Stimulated activated CD8-positive, alpha-beta memory T cell treated with anti-CD3 and anti-CD28 coated beads, Interleukin-2, amount 100 ng/mL, for 1 hour (primary cell): ENCODE measurements at places on chromosomes 2 and 18.

DNA sequence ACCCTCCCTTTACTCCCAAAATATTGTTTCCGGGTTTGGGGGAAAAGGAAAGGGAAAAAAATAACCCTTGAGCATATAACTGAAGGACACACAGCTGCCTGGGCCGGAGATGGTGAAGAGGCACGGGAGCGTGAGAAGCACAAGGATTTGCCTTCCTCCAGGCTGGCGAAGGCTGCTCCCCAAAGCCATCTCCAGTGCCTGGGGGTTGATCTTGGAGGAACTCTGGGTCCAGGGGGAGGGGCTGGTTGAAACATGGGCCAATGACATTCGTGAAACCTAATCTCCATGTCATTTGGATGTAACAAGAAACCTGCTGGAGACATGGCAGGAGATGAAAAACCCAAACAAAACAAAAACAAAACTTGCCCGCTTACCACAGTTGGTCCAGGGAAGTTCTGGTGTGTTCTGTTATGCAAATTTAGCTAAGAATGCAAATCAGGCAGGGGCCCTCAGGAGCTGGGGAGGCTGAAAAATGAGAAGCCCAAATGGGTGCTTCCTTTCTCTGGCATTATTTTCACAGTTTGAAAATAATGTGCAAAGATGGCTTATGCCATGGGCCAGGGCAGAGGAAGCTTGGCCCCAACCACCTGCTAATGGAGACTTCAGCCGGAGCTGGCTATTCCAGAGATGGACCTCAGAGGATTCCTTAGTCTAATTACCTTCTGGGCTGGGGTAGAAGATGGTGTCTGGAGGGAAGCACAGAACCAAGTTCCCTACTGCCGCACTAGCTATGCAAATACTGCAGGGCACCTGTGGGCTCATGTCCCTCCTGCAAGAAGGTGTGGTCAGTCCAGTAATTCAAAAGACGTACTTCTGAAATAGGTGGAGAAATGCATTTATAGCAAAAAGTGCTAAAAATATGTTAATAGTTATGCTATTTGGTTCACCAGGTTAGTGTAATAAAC lies 180.9 kb downstream of the BCL2 start:
- no peak for DNase-seq

DNA sequence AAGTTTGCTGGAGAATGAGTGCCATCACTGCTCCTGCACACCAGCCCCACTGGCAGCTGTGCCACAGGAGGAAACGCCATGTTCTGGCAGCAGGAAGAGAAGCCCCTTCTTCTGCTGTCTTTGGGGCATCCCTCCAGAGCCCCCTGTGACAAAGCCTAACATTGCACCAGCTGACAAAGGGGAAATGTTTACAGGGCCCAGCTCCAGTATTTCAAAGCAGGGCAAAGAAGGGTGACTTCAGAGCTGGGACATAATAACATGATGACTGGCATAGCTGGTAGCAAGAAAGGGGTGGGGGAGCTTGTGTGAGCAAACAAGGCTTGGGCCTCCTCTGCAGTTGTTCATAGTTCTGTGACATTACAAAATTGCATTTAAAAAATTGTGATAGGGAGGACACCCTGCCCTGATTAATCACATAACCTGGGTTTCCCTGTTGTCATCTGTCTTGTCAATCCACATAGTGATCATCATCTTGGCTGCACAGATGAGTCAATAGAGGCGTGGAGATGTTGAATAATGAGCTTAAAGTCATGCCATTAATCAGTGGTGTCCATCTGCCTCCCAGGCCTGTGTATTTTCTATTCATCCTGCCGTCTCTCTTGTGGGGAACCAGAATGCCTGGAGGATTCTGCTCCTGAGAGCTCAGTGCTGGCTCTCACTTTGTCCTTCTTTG lies 29.1 kb upstream of the PDIA6 start:
- no peak for DNase-seq

GRCh38 chr2:232761301-232761907 lies 15.0 kb downstream of the KCNJ13 start:
- no peak for DNase-seq

GRCh38 chr2:36403675-36404230 lies 48.2 kb downstream of the CRIM1 start:
- DNase-seq = no peak

- no peak for DNase-seq
These were observed 240.2 kb downstream of the KCNS3 start for GRCh38 chr2:18118703-18119102.

DNA sequence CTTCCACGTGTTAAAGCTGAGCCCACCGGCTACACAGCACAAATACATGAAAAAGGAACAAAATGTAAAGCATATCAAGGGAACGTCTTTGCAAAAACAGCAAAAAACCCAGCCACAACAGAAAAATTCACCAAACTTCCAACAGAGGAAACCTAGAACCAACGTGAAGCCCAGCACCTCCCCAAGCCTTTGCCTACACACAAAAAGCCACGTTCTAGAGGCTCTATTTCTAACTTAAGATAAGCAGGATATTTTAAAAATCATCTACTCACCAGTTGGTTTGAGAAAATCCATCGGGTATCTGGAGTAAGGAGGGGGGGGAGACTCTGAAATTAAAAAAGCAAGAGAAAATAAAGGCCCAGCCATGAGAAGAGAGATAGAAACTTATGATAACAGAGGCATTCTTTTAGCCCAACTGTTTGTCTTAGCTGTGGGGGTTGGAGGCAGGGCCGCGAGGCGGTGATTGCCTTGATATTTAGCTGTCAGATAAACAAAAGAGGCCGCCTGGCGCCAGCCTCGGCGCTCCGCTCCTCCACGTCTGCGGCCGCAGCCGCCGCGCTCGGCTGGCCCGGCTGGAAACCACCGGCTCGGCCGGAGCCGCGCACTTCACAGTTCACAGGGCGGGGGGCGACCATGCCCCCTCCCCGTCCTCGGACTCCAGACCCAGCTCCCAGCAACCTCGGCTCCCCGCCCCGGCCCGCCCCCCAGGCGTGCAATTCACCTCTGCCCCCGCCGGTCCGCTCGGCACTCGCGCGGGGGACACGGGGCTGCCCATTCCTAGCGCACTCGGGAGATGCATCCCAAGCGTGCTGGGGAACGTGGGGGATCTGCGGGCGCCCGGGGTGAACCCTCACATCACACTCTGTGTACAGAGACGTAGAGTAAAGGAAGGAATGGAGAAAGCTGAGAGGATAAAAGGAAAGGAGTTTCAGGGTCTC lies 2.4 kb downstream of the SMAD7 start:
- no peak for DNase-seq

DNA sequence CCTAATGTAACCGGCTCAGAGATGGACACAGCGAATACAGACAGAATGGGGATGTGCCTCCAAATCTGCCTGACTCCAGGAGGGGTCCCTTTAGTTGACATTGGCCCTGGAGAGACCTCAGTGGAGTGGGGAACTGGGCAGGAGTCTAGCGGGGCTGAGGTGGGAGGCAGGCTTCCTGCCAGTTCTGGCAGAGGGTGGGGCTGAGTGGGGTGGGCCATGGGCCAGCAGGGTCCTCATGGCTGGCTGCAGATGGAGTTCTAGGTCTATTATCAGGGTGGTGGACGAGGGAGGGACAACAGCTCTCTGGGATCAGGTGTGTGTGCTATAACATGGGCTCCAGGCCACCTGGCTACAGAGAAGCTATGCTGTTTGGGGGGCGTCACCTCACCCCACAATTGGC lies 21.1 kb downstream of the PROC start:
- no peak for DNase-seq

GRCh38 chr18:48943736-48944527 lies 6.8 kb downstream of the SMAD7 start:
- DNase-seq = no peak

DNA sequence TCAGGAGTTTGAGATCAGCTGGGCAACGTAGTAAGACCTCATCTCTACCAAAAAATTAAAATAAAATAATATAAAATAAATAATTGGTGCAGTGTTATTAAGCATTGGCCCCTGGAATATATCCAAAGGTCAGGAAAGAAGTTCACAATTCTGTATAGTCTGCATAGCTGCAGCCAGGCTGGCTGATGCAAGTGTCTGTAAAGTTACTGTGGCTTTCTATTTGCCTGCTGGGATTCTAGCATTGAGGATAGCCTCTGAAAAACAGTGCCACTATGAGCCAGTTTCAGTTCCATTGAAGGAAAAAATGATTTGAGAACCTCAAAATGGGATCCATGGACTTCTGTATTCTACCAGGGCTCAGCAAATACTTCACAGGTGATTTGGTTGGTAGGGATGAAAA lies 208.6 kb downstream of the PARD3B start:
- DNase-seq = no peak
